Testis (tissue), 5 donors: ENCODE measurements at places on chromosomes 7 and 10. TPM values are rescaled to one million over a fixed set of nuclear protein-coding genes. Genes with fewer than 3 reads are reported as not detected.

DNA sequence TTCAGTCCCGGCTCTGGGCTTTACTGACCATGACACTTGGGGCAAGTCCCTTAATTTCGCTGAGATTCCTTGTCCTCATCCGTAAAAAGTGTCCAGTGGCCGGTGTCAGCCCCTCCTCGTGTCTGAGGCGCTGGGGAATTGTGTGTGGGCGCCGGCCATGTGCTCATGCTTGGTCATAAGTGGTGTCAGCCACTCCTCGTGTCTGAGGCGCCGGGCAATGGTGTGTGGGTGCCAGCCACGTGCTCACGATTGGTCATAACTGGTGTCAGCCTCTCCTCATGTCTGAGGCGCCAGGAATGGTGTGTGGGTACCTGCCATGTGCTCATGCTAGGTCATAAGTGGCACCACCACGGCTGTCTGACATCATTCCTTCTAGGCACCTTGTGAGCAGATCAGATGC is 40.7 kb upstream of the DMBT1 start:
- no peaks in the 10 kb centered on the region for H3K36me3 ChIP-seq
- no peak overlapping the region for H3K4me3 ChIP-seq
- H3K4me1 ChIP-seq: no peaks in the 10 kb centered on the region

GRCh38 chr10:91711885-91712680 is 79.2 kb upstream of the PPP1R3C start:
- H3K4me3 ChIP-seq: no peak overlapping the region
- DNase-seq: peak; percentile 17
- H3K4me1 ChIP-seq: no peaks in the 10 kb centered on the region
- no peak overlapping the region for H3K27ac ChIP-seq

HTR5A gene
- 0.93 TPM for total RNA-seq

DNA sequence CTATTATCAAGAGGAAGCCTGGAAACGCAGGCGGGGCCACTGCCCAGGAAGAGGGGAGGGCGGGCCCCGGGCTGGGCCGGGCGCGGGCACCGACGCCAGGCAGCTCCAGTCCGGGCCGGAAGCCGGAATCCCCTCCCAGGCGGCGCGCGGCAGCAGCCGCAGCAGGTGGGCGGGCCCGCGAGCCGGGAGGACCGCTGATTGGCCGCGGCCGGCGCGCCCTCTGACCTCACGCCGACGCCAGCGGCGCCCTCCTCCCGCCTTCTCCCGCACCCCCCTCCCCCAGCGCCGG is 438 bp downstream of the BCL7B start:
- peak overlapping the region; percentile 94 for H3K4me3 ChIP-seq
- peaks cover 18% of the 10 kb centered on the region for H3K4me1 ChIP-seq
- H3K36me3 ChIP-seq: no peaks in the 10 kb centered on the region
- peak overlapping the region; percentile 97 for H3K27ac ChIP-seq
- DNase-seq: peak; percentile 95

- no peaks in the 10 kb centered on the region for H3K27me3 ChIP-seq
- no peaks in the 10 kb centered on the region for H3K36me3 ChIP-seq
- no peak for DNase-seq
- no peak overlapping the region for H3K27ac ChIP-seq
Measured at GRCh38 chr7:71613313-71613712, 481.4 kb downstream of the GALNT17 start.
